CD4-positive, alpha-beta T cell treated with Interleukin-2 at 100 ng/mL for 4 hours (primary cell): ENCODE measurements at places on chromosomes 5 and 9.

GRCh38 chr5:54985301-54986268, at the start of gene ESM1:
Gene ESM1, minus strand, starts transcription at chr5:54985593. Its CDS starts 76 bp downstream, at chr5:54985517.
- no peak for DNase-seq

DNA sequence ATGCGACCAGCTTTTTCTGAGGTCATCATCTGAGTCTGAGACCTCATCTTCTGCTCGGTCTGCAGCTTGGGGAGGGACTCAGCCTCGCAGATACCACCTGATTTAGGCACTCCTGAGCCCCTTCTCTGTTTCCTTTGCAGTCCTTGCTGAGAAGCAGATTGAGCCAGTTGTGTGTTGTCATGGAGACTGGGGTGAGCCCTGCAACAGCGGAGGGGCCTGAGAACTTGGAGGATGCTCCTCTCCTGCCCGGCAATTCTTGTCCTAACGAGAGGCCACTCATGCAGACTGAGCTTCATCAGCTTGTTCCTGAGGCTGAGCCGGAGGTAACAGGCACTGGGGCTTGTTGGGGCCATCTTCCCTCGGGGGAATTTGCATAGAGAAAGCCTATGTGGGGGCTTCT, 19.2 kb downstream of the TEX53 start:
- no peak for DNase-seq

- DNase-seq = no peak
Observed at GRCh38 chr9:673264-673965, 168.1 kb upstream of the DMRT1 start.

- DNase-seq = no peak
Observed at GRCh38 chr5:160480652-160481051, 59.0 kb downstream of the PTTG1 start.

GRCh38 chr5:132760601-132761317, 13.5 kb downstream of the CCNI2 start:
- DNase-seq = no peak

- no peak for DNase-seq
Observed at GRCh38 chr9:74908665-74909064, 20.9 kb upstream of the TRPM6 start.

DNA sequence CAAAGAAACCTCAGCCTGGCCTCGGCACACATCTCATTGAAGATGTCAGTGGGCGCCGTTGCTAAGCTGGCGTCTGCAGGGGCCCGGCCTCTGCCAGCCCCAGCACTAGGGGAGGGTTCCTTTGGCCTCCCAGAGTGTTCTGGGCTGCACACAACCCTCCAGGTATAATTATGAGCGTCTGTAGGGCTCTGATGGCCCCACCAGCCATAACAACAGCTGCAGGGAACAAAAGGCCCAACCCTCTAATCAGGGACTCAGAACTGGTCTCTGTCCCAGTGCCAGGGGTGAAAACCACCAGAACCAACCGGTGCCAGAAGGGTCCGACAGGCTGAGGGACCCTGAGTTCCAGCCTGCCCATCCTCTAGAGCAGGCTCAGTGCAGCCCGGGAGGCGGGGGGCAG, 39.5 kb upstream of the SLC12A7 start:
- no peak for DNase-seq

- DNase-seq = no peak
Observed at GRCh38 chr5:137603891-137604290, 104.8 kb upstream of the SPOCK1 start.
